ENCODE measurements at places on chromosomes 13 and 19.

DNA sequence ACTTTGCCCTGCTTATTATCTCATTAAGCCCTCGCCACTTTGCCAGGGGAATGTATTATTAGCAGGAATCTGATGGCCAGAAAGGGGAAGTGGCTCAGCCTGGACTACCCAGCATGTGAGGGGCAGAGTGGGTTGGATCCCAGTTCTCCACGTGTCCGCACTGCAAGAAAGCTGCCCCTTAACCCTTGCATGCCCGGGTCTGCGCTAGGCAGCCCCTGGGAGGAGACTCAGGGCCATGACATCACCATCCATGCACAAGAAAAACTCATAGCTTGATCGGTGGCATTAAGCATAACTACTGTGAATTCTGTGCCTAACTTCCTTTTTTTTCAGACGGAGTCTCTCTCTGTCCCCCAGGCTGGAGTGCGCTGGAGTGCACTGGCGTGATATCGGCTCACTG is 8.9 kb downstream of the CACNG8 start:
- DNase-seq = no peak

- peak; percentile 15 for DNase-seq
Observed at GRCh38 chr13:108342369-108343289, 73.1 kb downstream of the TNFSF13B start.

- no peak for DNase-seq
Observed at GRCh38 chr13:104757712-104758111, 1691.5 kb upstream of the SLC10A2 start.

DNA sequence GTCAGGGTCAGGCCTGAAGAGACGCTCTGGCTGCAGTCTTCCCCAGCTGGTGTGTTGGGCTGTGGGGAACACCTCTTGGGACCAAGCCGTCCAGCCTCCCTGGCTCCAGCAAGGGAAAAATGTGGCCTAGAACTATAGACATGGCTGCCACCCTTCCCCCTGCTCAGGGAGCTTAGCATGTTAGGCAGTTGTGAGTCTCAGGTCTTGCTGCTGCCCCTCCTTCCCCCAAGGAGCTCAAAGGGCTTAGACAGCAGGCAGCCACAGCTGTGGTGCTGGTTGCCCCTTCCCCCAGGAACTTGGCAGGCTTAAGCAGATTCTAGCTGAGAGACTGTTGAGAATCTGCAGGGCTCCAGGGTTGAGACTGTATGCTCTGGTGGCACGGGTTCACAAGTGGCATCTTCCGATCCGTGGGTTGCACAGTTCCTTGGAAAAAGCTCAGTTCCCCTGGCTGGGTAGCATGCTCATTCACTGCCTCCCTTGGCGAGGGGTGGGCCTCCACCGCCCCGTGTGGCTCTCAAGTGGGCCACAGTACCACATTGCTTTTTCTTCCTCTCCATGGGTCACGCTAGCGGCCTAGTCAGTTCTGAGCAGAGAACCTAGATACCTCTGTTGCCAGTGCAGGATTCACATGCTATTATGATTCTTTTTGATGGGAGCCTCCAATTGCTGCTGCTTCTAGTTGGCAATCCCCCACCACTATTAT is 1258.6 kb downstream of the OLFM4 start:
- no peak for DNase-seq

DNA sequence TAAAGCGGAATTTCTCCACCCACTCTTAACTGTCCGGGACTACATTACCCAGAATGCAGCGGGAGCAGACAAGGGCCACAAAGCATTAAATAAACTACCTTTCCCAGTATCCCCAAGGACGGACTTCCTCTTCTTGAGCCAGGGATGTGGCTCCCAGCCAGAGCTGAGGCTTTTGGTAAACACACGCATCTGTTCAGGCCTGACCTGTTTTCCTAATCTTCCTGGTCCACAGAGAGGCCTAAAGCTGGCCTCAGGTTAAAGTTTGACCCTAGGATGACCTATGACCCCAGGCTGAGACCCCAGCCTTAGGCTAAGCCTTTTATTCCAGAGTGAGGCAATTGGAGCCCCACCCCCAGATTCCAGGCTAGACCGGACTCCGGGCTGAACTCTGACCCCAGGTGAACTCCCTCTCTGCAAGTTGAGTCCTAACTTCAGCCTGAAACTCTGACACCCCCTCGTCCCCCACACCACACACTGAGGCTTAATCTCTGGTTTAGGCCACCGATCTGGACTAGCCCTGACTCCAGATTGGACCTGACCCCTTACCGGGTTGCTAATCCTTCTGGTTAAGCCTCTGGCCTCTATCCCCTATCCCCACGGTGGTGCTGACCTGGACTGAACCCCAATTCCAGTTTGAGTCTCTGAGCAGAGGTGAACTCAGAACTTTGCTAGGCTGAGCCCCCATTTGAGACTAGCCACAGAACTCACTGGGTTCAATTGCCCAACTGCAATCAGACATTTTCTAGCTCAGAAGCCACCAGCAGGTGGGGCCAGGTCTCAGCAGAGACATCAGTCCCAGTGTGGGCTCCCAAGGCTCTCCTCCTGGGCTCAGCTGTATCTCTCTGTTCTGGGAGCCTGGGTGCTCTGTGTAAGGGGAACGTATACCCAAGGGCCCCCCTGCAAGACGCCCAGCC is 750 bp upstream of the GPR108 start:
- peak; percentile 87 for DNase-seq

- no peak for DNase-seq
Observed at GRCh38 chr19:36120984-36121358, 5.7 kb downstream of the TBCB start.

DNA sequence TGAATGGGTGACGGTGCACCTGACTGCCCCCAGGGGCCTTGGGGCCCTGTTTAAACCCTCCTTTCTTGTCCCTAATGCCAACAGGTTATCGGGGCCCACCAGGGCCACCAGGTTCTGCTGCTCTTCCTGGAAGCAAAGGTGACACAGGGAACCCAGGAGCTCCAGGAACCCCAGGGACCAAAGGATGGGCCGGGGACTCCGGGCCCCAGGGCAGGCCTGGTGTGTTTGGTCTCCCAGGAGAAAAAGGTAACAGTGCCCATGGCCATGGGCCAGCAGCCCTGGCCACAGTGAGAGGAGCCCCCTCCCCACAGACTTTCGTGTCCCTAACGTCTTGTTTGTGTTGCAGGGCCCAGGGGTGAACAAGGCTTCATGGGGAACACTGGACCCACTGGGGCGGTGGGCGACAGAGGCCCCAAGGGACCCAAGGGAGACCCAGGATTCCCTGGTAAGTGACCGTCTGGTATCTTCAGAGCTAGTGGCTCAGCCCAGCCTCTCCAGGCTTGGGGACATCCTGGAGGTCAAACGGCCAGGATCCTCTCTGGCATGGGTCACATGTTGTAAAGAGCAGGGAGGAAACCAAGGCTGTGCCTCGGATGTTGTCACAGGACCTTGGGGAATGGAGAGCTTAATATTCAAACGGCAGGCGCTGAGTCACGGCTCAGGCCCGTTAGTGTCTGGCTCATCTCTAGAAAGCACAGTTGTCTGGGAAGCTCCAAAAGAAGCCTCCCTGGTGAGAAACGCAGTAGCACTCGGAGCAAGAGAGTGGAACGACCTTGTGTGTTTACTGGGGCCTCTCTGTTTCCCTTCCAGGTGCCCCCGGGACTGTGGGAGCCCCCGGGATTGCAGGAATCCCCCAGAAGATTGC is 58.3 kb downstream of the RAB20 start:
- no peak for DNase-seq

DNA sequence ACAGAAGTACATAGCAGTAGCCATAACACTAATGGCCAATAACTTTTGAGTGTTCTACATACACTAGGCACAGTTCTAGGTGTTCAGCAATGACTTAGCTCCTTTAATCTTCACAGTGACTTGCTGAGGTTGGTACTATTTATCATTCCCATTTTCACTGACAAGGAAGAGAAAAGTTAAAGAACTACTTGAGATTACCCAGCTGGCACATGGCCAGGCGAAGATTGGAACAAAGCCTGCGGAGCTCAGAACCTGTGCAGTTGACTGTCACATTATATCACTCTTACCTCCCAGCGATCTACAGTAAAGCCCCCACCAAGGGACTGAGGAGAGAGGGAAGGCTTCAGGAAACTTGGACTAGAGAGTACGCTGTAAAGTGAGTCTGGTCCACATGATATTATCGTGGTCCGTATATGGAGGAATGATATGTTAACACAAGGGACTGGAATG is 42.4 kb upstream of the WDFY2 start:
- no peak for DNase-seq

GRCh38 chr13:39302820-39303219 is 264.6 kb downstream of the NHLRC3 start:
- no peak for DNase-seq

DNA sequence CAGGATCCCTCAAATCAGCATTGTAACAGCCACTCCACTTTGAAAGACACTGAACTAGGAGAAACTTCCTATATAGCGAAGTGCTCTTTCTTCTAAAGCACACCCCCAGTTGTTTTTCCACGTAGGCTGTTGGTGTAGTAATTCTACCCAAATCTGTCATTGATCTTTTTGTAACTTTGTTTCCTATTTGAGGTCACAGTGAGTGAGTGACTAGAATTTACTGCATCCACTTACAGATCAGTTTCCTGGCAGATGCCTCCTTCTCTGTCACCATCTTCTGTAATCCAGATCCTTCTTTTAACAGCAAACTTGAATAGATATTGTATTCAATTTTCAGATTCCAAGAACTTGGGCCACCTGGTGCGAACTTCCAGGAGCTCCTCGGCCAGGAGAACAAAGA is 15.3 kb downstream of the ZAR1L start:
- DNase-seq = no peak

DNA sequence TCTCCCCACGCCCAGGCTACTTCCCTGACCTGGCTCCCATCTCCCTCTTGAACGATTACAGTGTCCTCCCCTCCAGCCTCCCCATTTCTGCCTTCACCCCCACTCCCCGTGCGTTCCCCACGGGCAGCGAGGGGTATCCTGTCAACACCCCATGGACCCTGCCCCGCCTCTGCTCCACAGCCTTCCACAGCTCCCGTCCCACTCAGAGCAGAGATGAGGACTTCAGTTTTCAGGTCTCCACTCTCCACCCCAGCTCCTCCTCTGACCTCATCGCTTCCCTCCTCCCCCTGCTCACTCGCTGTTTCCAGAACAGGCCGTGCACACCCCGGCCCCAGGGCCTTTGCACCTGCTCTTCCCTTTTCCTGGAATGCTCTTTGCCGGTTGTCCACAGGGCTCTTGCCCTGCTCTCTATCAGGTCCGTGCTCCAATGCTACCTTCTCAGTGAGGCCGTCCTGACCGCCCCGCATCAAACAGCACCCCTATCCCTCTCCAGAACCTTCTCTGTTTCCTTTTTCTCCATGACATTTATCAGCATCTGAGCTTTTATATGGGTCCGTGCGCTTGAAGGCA is 15.0 kb downstream of the LRRC4B start:
- DNase-seq = no peak

DNA sequence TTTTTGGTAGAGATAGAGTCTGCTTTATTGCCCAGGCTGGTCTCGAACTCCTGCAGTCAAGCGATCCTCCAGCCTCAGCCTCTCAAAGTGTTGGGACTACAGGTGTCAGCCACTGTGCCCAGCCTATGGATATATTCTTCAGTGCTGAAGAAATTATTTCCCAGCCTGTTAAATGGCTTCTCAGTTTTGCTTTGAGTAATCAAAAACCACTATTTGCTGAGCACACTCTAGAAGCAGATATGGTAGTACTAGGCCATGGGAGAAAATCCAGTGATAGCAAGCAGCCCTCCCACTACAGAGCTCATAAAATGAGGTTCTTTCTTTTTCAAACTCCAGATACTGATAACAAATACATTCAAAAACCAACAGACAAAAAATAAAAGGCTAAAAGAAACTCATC is 80.6 kb upstream of the CLDN10 start:
- no peak for DNase-seq

Data from HepG2 (cell line).